ENCODE measurements at places on chromosomes 16 and 17.

- DNase-seq: no peak
These were observed 3.1 kb downstream of the NPW start for GRCh38 chr16:2022723-2023091.

- DNase-seq: no peak
These were observed 6.8 kb downstream of the CCDC102A start for GRCh38 chr16:57529391-57530103.

GRCh38 chr16:22721511-22722100 lies 92.4 kb upstream of the HS3ST2 start:
- DNase-seq: no peak

DNA sequence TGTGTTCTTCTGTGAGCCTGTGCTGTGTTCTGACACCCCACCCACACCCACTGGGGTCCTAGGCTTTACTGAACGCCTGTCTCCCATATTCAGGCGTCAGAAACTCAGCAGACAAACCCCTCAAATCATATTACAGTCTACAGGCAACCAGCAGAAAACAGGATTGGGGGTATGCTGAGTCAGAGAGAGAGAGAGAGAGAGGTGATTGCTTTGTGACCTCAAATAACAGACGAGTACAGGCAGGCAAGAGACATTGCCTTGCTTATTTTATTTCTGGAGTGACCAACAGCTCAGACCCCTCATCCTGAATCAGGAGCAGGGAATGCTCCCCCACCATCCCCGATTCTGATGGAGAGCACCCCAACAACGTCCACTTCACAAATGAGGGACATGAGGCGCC lies 473.9 kb downstream of the PMP22 start:
- DNase-seq: no peak

GRCh38 chr17:40086150-40087044 lies 14.0 kb downstream of the NR1D1 start:
- DNase-seq: no peak

- no peak for DNase-seq
These were observed 11.8 kb downstream of the METTL9 start for GRCh38 chr16:21611198-21611555.

- DNase-seq: no peak
These were observed 2.3 kb downstream of the BANP start for GRCh38 chr16:87953308-87954215.

DNA sequence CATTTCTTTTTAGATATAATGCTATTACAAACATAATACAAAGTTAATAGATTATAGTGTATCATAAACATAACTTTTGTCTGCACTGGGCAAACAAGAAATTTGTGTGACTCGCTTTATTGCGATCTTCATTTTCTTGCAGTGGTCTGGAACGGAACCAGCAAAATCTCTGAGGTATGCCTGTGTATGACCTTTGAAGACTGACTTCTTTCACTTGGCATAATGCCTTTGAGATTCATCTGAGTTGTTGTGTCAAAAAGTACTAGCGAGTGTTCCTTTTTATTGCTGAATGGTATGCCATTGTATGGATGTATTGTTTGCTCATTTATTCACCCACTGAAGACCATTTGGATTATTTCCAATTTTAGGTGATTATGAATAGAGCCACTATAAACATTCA lies 69.2 kb downstream of the TANC2 start:
- DNase-seq: no peak

- no peak for DNase-seq
These were observed 47.8 kb upstream of the SCNN1B start for GRCh38 chr16:23254338-23254737.

DNA sequence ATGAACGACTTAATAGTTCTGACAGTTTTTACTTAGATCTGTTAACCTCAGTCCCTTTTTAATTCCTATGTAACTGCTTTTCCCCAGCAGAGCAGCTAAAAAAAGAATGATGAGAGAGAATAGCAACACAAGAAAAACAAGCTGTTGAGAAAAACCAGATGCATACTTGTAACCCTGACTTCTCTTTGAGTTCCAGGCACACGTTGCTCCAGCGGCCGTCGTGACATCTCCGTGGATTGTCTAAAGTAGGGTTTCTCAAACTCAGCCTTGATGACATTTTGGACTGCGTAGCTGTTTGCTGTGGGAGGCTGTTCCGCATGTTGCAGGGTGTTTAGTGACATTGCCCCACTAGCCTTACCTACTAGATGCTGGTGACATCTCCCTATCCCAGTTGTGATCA lies 324.0 kb downstream of the SNX29 start:
- DNase-seq: no peak

DNA sequence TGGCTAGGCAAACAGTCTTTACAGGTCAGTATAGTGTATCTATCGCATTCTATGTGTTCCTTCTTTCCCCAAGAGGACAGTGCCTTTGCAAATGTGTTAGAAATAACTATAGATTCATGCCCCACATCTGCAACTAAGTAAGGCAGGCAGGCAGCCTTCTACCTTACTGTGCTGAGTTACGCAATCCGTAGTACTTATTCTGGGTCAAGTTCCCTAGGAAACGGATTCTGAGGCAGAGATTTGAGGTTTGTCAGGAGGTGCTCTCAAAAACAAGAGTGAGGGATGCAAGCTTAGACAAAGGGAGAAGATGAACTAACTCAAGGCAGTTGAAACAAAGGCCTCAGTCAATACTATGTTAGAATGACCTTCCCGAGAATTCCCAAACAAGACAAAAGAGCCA lies 12.7 kb upstream of the ANKFY1 start:
- DNase-seq: no peak

DNA sequence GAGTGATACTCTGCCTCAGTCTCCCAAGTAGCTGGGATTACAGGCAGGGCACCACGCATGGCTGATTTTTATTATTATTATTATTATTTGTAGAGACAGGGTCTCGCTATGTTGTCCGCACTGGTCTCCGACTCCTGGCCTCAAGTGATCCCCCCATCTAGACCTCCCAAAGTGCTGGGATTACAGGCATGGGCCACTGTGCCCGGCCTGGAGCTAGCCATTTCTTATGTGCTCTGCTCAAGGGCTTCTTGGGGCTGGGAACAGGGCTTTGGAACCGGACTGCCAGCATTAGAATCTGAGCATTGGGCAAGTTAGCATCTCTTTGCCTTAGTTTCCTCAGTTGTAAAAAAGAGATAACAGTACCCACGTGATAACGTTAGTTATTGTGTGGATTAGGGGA lies 111.3 kb downstream of the C16orf78 start:
- DNase-seq: no peak

DNA sequence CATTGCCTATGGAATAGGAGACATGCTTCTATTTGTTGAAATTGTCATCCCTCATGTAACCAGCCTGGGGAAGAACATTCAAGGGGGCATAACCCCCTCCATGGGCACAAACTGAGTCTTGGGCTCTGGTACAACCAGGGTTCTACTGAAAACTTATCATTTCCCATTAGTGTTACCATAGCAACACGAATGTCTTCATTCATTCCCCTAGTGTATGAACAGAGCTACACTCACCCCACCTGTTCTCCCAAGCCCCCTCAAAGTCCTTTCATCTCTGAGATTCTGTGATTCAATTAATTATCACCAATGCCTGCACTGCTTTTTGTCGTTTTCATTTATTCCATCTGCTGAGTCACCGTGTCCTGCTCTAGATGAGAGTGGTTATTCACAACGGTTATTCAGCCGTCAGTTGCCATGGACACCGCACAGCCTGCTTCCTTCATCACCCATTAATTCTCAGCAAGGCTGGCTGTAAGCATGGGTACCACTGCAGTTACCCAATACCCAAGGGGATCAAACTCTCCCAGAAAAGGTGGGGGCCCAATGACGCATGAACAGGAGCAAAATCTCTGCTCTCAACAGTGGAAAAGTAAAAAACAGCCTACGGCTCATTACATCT lies 1.6 kb upstream of the GAST start:
- DNase-seq: no peak

DNA sequence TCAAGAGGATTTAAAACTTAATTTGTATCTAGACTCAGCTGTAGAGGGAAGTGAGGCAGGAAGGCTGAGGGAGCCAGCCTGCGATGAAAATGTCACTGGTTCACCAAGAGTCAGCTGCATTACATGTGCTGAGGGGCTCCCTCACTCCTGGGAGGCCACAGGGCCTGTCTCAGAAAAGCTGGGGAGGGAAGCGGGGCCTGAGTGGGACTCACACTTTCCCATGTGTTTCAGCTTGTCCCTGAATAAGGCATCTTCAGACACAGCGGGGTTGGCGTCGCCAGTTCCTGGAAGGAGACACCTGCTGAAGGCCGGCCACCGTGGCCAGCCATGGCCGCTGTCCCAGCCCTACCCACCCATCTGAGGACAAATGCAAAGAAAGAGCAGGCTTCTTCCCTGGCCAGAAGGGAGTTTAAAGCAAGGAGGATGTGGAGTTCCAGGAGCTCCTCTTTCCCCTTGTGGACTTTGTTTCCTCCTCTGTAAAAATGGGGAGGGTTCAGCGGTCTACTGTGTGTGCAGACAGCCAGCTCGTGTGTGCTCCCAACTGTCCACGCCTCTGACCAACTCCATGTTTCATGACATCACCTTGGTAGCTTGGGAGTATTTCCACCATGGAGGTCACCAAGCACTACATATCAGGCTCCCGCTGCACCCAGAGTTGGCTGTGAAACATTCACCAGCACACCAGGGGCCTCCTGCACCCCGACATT lies 19.2 kb upstream of the MRPS23 start:
- DNase-seq: no peak

DNA sequence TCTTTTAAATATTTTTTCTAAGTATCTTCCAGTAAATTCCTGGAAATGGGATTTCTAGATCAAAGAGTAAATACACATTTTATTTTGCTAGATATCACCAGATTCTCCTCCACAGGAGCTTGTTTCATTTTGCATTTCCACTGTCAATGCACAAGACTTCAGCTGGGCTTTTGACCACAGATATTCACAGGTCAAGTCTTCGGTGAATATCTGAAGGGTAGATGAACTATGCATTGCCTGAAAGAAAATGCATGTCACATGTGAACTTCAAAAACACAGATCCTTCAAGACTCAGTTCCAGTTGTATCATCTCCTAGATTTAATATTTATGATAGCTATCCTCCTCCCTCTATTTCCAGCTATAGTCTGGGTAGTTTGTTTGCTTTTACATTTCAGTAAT lies 963.6 kb upstream of the GOT2 start:
- no peak for DNase-seq

- DNase-seq: no peak
These were observed 650.7 kb downstream of the CDH8 start for GRCh38 chr16:61385392-61386071.

GRCh38 chr17:66716236-66717026 lies 118.5 kb upstream of the CACNG5 start:
- no peak for DNase-seq

GRCh38 chr17:82657926-82658325 lies 9.7 kb upstream of the WDR45B start:
- DNase-seq: no peak

- DNase-seq: no peak
These were observed 9.2 kb downstream of the HS3ST6 start for GRCh38 chr16:1908983-1909382.

DNA sequence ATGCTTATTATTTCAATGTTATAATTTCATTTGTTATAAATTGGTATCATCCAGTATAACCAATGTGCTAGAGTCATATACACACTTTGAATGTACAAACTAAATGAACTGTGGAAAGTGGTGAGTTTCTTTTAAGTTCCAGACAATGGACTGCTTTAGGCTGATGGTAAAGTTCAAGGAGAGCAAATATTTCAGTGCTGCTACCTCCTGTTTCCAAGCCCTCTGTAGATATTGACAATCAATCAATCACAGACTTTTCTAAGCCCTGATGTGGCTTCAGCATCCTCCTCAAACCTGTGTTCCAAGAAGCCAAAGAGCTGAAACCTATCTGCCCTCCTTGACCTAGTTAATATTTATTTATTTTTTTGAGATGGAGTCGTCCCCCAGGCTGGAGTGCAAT lies 28.2 kb upstream of the SREBF1 start:
- DNase-seq: no peak

DNA sequence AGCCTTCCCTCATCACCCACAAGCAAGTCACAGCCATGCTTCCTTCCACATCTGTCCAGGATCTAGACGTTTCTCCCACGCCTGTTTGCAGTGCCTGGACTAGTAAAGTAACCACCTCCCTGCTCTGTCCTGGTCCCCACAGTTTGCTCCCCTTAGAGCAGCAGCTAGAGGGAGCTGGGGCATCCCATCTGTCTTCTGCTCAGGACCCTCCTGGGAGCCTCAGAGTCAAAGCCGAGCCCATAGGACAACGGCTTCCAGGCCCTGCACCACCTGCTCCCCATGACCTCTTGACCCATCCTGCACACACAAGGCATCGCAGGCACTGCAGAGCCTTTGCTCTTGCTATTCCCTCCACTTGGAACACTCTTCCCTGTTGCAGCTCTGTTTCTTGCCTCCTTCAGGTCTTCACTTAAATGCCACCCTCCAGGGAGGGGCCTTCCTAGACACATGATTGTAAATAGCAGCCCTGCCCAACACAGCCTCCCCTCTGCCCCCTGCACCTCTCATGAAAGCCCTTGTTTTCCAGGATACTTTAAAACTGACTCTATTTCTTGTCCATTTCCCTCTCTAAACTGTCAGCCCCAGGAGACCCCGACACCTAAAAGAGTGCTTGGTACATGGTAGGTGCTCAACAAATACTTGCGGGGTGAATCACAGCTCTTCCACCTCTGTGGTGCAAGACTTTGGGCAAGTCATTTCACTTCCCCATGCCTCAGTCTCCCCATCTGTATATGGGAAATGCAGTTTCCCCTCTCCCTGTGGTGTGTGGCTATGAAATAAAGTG lies 3.1 kb downstream of the NATD1 start:
- DNase-seq: no peak

GRCh38 chr16:8936421-8936820 lies 27.3 kb downstream of the USP7 start:
- no peak for DNase-seq

GRCh38 chr17:65334406-65334805 lies 197.2 kb downstream of the RGS9 start:
- DNase-seq: no peak

GRCh38 chr17:50841949-50842354 lies 6.6 kb downstream of the WFIKKN2 start:
- DNase-seq: no peak

- DNase-seq: no peak
These were observed 3.0 kb upstream of the NFAT5 start for GRCh38 chr16:69562813-69563212.

All from GM12864 (cell line).